NCI-H748 treated with DMSO at 0.1 percent for 48 hours (cell line): ENCODE measurements at places on chromosomes 1 and 21.

- no peak for DNase-seq
Observed at GRCh38 chr1:227127891-227128290, 187.8 kb downstream of the COQ8A start.

GRCh38 chr1:20386323-20387081 lies 95.8 kb downstream of the VWA5B1 start:
- DNase-seq, result no peak

DNA sequence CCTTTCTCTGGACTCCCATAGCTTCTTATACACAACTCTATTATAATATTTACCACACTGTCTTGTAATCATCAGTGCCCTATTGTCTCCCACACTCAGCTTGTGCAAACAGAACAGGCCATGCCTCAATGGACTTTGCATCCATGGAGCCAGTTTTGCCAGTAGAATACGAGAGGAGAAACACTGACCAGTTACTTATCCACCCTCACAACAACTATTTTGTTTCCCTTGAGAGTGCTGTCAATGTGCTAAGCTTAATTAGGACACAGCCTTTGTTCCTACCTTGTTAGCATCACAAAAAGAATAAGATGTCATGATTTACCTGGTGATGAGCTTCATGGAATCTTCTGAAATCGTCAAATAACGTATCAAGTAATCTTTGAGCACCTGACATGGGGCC lies 18.1 kb upstream of the LRRC52 start:
- DNase-seq, result no peak

DNA sequence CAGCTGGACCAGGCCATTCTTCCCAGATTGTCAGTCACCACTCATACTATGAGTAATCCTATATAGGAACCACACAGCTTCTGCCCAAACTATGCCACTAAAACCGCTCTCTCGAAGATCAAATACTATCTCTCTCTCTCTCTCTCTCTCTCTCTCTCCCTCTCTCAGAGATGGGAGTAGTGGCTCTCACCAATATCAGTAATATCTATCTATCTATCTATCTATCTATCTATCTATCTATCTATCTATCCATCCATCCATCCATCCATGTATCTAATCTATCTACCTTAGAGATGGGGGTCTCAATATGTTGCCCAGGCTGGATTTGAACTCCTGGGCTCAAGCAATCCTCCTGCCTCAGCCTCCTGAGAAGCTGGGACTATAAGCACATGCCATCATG lies 4.7 kb upstream of the HIPK1 start:
- DNase-seq, result no peak

DNA sequence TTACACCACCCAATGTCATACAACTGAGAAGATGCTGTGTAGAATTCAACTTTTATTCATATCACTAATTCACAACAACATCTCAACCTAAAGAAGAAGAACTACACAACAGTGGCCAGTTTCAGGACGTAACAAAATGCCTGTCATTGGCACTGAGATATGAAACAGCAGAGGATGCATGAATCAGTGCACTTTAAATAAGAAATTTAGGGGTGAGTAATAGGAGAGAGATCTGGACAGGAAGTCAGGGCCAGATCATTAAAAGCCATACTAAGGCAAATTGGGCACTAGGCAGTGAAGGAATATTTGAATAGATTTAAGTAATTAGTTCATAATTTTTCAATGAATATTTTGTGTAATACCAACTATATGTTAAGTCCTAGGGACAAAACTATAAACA lies 510.5 kb downstream of the PLPP3 start:
- DNase-seq, result no peak

- no peak for DNase-seq
Observed at GRCh38 chr1:9589144-9589718, 520 bp downstream of the TMEM201 start.

- DNase-seq, result no peak
Observed at GRCh38 chr1:25066256-25066655, 136.2 kb upstream of the RUNX3 start.

DNA sequence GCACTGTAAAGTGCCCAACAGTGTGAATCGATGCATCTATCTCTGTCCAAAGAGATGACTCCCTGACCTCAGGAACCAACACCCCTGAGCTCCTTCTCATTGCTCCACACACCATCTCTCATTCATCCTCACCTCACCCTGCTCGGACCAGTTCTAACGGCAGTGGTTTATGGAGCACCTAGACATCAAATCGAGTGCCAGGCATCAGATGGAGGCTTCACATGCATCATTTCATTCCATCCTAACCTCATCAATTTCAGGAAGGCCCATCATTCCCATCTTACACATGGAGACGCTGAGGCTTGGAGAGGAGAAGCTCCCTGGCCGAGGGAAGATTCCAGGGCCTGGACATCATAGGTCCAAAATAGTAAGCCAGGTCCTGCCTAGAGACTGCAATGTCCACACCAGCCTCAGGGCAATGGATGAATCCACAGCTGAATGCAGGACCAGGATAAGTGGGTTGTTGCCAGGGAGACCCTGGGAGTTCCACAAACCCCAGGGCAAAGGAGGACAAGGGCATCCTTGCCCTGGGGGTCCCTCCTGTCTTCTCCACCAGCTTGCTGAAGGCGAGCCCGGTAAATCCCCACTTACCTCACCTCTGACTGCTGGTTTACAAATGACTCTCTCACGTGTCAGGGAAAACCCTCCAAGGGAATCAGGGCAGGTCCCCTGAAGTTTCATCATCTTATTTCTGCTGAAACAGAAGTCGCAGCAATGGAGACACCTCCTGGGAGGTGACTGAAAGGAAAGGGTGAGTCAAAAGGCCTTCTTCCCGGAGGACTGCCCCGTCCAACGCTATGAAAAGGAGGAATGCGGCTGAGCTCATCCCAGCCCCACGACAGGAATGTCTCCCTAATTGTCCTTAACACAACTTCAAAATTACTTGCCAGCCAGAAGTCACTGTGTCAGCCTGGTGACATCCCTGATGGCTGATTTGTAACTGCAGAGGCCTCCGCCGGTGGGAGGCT lies 9.0 kb upstream of the IFFO2 start:
- no peak for DNase-seq

GRCh38 chr1:6962478-6962995 lies 177.3 kb downstream of the CAMTA1 start:
- DNase-seq, result peak; percentile 53

- no peak for DNase-seq
Observed at GRCh38 chr1:183873642-183874041, 68.7 kb downstream of the RGL1 start.

- DNase-seq, result no peak
Observed at GRCh38 chr1:13478692-13479091, 35.1 kb downstream of the LRRC38 start.

DNA sequence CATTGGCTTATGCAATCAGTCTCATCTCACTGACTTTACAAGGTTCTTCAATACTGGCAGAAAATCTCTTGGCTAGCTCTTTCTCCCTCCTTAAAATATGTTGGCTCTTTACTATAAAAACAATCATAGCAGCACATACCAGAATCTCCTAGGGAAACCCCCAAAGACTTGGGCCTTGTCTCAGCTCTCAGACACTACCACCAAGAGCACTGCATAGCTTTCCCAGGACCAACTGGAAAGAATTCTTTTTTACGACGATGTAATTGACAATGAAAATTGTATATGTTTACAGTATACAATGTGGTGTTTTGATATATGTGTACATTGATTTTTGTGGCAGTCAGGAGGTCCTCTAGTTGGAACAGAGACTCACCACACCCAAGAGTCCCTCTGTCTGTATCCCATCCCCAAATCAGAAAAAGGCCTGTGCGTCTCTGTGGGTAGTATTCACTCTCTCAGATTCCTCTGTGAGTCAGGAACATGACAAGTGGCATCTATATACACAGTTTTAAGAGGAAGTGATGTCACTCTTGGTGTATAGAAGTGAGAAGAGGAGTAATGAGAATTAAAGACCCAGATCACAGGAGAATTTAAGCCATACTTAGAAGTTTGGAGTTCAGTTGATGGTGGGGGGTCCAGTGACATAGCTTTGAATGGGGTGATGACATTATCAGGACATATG lies 21.1 kb downstream of the SMAP2 start:
- no peak for DNase-seq

DNA sequence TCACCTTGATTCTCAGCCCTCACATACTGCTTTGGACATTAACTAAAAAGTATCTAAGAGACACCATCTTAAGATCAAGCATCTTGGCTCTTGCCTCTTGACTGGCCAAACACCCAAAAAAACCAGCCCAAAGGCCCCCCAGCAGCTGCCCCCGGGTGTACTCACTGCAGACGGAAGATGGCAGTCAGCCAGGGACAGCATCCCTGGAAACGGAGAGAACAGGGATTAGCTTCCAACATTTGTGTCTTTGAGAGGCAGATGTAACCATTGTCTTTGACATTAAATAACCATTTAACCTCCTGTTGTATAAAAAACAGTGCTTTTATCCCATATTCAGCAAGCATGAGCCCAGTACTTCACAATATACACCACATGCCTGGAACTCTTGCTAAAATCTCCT lies 11.3 kb downstream of the TMEM63A start:
- no peak for DNase-seq

GRCh38 chr1:157025856-157026255 lies 19.7 kb downstream of the ARHGEF11 start:
- no peak for DNase-seq

DNA sequence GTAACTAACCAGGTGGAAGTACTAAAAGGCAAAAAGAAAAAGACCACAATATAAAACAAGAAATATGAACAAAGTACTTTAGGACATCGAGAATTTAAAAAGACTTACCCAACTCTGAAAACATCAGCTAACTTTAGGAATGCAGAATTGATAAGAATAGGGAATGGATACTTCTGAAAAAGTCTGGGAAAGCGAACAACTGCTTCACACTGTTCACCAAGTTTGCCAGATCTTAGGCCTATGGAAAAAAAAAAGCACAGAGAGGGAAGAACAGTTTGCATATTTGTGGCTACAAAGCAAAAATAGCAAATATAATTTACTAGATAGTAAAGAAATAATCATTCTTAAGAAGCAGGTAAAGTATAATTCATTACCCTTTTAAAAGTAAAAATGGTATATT lies 14.4 kb downstream of the INTS7 start:
- no peak for DNase-seq

- DNase-seq, result no peak
Observed at GRCh38 chr1:204041803-204042505, 31.0 kb upstream of the SOX13 start.

GRCh38 chr1:153470707-153471106 lies 10.3 kb upstream of the S100A7 start:
- no peak for DNase-seq

GRCh38 chr1:169102567-169102966 lies 3.9 kb upstream of the ATP1B1 start:
- DNase-seq, result peak; percentile 5

GRCh38 chr1:187999973-188000372 lies 1171.2 kb downstream of the PLA2G4A start:
- no peak for DNase-seq

- no peak for DNase-seq
Observed at GRCh38 chr1:24691051-24691450, 47.9 kb downstream of the SRRM1 start.

GRCh38 chr1:43396059-43396458 lies 6.4 kb downstream of the SZT2 start:
- no peak for DNase-seq

DNA sequence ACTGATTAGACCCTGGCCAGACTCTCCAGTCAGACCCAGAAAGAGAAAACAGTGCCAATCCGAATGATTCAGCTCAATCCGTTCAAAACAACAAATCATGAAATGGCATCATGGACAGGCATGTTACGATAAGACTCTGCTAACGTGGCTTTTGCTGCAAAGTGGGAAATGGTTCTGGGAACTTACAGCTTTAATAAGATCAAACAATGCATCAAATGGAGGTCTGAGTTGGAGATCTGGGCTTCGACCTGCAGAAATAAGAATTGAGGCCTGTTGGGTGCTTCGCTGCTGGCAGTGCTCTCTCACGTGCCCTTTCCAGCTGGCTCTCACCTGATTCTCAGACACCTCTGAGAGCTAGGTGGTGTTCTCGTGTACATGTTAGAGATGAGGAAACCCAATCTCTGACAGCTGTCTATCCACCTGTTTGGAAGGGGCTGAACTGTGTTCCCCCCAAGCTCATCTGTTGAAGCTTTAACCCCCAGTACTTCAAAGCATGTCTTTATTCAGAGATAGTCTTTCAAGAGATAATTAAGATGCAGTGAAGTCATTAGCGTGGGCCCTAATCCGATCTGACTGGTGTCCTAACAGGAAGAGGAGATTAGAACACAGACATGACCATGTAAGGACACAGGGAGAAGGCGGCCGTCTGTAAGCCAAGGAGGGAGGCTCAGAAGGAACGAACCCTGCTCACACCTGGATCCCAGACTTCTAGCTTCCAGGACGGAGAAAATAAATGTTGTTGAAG lies 45.5 kb upstream of the ETS2 start:
- no peak for DNase-seq

GRCh38 chr1:27487966-27488884 lies 1.7 kb downstream of the WASF2 start:
- DNase-seq, result no peak

- no peak for DNase-seq
Observed at GRCh38 chr1:221871056-221871455, 129.2 kb upstream of the DUSP10 start.

GRCh38 chr1:27436204-27437159 lies 44.1 kb downstream of the GPR3 start:
- peak; percentile 23 for DNase-seq

DNA sequence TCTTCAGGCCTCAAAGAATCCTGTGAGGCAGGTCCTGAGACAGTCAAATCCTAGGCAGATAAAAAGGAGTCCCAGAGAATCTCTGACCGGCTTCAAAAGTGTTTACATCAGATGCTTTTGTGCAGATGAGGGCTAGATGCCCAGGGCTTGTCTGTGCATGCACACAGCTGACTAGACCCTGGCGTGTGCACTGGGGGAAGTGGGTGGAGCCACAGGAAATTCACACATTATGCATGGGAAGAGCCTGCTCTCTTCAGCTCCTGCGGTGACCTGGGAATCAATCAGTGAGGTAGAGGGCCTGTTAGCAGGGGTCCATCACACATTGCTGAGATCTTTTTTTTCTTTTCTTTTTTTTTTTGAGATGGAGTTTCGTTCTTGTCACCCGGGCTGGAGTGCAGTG lies 36.6 kb upstream of the NHLH2 start:
- DNase-seq, result peak; percentile 11

- DNase-seq, result no peak
Observed at GRCh38 chr1:925561-926421, 2.1 kb downstream of the SAMD11 start.

DNA sequence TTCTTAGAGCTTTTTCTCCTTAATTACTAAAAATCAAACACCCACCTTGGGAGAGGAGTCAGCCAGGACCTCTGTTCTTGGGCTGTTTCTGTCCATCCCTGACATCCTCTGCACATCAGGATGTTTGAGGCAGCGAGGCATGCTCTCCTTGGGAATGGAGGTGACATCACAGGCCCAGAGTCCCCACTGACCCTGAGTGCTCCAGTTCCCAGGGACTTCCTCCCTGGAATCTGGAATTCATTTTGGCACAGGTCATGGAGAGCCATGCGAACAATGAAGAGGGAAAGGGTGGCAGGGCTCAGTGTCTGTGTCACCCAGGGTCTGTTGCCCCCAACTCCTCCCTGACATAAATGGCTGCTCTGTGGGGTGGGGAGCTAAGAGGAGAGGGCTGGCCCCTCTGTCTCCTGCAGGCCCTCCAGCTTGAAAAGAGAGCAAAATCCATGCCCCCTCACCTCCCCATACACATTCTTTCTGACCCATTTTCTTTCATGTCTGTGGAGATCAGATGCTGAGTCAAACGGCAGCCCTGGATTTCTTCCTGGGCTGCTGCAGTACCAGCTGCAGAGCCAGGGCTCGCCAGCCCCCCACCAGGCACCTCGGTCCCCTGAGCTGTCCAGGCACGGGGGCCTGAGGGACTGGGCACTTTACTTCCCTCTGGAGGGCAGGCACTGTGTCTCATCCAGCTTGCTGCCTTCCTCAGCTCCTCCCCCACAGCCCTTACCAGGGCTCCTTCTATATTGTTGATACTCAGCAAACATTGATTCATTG lies 102.0 kb downstream of the NMNAT2 start:
- DNase-seq, result no peak
